ENCODE measurements at places on chromosomes 12 and 14.

- no peak for DNase-seq
These were observed 57.6 kb downstream of the GPR137C start for GRCh38 chr14:52610187-52610586.

DNA sequence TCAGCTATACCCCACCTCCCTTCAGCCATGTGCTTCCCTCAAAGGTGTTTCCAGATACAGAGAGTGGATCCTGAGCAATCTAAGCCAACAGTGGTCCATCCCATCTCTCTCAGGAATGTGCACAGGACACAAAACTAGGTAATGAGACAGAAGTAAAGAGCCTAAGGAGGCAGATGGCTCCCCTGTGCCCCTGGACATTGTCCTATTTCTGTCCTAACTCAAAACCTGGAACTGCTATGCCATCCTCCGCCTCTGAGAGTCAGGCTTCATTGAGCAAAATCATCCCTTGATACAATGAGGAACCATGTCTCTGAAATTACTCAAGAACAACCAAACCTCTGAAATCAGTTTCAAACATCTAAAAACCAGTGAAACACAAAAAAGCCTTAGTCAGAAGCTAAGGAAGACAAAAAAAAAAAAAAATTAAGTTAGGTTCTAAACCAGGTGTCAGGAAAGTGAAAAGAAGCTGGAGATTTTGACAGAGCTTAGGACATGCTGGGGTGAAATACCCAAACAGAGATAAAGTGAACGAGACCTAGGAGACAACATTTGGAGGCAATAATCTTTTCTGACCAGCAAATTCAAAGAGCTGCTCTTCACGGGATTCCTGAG lies 200.3 kb upstream of the PLEKHG7 start:
- DNase-seq, result no peak

GRCh38 chr12:14952299-14952921 lies 9.0 kb downstream of the ARHGDIB start:
- no peak for DNase-seq

DNA sequence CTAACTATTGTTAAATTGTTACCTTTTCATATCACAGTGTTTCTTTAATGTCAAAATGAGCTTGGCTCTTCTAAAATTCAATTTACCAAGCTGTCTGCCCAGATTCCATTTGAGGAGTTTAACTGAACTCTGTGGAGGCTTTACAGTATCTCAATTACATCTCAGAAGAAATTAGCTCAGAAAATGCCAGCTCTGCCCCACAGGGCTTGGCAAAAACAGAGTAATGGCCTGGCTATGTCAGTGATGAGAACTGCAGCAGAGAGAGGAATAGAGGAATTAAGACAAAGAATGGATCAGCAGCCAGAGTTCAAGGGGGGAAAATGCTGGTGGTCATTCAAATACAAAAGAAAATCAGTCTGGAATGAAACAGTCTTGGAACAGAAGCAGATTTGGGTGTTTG lies 15.8 kb upstream of the TMTC1 start:
- no peak for DNase-seq

- no peak for DNase-seq
These were observed 45.6 kb downstream of the FNTB start for GRCh38 chr14:65032319-65032718.

DNA sequence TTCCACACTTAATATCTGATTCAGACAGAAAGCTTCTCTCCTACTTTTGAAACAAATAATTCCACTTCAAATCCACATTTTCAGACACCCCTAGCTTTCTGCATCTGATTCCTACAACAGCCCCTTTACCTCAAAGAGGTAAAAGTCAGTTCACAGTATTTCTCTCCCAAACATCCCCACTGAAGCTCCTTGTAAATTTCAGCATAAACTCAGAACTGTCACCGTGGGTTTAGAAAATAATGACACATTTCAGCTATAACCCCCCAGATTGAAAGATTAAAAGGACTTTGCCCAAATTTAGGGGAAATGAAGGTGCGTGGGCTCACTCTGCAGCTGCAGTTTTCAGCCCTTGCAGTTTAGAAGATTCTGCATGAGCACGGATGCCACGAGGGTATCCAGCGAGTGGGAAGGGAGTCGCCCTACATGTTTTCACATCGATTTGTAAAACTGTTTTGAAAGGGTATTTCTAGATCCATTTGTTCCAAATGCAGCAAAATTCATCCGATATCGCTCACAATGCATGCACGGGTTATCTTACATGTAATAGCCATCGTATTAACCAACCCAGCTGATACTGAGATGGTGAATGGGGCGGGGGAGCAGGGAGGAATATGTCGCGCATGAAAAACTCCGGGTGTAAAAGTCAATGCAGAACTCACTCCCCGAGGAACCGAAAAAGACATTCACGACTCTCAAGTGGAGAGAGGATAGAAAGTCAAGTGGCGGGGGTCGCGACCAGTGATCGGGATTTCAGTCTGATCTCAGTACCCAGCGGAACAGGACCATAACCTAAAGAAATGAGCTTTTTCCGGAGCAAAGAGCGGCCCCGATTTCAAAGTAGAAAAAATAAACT lies 5.0 kb upstream of the CCND2 start:
- peak; percentile 76 for DNase-seq

DNA sequence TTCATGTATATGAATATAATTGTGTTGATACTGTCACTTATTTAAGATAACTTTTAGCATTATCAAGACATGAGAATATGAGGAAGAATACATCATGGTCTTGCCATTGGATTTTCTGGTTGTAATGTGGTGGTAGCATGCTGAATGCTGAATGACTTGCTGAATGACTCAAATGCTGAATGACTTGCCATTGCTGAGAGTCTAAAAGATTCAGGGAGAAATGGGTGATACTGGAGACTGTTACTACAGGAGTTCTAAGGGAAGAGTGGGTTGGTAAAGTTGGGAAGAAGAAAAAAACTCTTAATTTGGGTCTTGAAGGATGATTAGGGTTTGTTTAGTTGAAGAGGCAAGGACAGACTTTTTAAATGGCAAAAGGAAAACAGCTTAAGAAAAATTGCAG lies 72.1 kb upstream of the MANSC4 start:
- DNase-seq, result no peak

DNA sequence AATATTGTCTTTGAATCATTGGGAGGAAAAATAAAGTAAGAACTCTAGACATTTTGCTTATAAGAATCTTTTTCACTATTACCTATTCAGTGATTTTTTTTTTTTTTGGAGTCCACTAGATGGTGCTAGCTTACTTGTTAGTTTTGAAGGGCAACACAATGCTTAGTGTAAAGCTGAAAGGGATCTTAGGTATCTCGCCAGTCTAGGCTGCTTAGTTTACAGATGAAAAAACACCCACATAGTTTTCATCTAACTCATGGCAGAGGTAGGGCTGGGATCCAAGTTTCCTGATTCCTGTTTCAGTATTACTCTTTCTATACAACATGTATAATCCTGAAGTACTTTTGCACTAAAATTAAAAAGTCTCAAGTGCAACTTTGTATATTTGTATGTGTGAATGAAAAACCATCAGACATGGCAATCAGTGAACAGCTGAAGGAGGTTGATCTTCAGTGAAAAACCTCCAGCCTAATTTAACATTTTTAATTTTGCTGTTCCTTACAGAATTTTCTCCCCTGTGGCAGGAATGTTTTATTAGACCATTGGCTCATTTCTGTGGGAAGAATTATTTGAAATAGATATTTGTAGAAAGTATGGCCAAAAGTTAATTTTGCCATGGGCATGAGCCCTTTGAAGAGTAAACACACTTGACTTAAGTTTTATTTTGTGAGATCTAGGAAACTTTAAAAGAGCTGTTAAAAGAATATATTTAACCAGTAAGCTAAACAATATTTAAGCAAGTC lies 40.7 kb downstream of the LRRIQ1 start:
- peak; percentile 82 for DNase-seq

DNA sequence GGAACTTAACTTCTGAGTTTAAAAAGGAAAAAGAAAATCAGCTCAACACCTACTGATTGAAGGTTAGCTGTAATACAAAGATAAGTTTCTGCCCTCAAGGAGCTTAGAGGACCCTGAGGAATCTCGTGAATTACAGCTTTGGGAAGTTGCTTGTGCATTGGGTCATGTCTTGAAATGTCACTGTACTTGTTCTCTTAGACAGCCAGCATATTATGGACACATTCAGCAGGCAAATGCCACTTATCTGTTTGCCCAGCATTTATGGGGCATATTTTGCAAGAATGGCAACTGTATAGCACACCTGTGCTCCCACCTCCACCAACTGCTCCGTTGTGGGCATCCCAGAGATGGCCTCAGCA lies 263.6 kb upstream of the CRY1 start:
- no peak for DNase-seq

- DNase-seq, result no peak
These were observed 5.7 kb upstream of the SYNE3 start for GRCh38 chr14:95522116-95522515.

GRCh38 chr14:37325332-37325731 lies 127.6 kb downstream of the MIPOL1 start:
- no peak for DNase-seq

- peak; percentile 29 for DNase-seq
These were observed 4.4 kb downstream of the ORMDL2 start for GRCh38 chr12:55822228-55822627.

DNA sequence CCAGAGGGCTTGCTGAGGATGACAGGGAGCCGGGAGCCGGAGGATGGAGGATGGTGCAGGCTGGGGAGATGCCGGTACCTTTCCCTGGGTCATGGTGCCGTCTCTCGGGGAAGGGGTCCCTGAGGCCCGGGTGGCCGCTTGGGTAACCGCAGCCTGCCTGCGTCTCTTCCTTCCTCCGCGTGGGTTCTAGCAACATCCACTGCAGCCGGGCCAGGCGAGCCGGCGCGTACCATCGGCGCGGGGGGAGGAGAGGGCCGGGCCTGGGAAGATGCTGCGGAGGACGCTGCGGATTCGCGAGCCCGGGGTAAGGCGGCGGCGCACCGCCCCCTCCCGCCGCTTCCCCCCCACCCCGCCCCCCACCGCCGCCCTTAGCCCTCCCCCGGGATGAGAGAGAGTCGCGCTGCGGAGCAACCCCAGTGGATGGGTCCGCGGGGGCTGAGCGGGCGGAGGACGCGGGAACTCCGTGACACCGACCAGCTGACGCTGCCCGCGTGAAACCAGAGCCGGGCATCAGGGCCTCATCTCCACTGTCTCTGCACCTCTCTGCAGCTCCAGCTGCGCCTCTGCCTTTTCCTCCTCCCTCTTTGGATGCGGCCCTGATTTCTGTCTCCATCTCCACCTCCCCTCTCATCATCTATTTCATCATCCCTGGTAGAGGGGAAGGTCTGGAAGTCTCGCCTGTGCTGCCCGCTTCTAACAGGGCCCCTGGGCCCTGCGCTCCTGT lies at the start of gene FAIM2:
Gene FAIM2 (minus strand): TSS at position 201 of the 724 bp plus-strand sequence. CDS start 108 bp downstream, at position 93.
- DNase-seq, result peak; percentile 83

DNA sequence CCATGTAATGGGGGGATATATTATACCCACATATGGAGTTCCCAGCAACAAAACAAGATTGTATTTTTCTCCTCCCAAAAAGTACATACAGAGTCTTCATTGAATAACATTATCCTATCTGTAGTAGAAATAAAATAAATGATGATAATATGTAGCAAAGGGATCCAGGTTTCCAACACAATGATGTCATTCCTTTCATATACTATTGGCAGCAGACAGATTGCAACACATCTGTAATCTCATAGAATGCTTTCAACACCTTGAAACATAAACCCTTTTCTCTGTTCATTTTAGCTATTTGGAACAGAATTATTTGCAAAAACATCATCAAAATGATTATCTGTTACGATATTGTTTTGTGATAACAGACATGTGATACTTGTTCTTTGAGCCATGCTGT lies 317.6 kb downstream of the DPF3 start:
- DNase-seq, result peak; percentile 28

- DNase-seq, result no peak
These were observed 12.5 kb upstream of the KRT80 start for GRCh38 chr12:52204095-52204930.

GRCh38 chr14:70173569-70173968 lies 15.2 kb downstream of the SLC8A3 start:
- DNase-seq, result no peak

DNA sequence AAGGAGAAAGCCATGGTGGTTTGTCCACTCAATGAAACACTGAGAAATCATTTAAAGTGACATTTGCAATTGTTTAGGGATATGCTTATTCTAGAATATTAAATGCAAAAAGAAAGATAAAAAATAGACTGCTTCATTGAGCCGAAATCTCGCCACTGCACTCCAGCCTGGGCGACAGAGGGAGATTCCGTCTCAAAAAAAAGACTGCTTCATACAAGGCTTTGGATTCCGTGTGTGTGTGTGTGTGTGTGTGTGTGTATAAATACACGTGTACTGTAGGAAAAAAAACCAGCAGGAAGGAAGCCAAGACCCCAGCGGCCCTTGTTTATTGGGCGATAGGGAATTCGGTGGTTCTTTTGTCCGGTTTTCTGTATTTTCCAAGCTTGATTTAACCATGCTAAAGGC lies 3.2 kb upstream of the ZNF839 start:
- DNase-seq, result peak; percentile 87

DNA sequence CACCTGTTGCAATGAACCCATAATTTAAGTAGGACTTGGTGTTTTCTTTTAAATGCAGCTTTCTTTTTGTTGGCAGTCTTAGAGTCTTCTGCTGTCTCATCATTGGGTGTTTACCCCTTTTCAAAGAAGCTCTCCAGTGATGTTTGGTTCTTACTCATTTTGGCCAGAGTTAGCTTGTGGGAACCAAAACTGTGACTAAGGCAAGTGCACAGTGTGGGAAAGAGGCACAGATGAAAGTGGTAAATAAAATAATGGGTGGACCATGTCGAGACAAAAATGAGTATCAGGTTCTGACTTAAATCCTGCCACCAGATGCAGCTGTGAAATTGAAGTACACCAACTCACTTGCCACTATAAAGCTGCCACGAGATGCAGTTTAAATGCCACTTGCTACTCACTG lies 615.4 kb upstream of the MIS18BP1 start:
- DNase-seq, result no peak

DNA sequence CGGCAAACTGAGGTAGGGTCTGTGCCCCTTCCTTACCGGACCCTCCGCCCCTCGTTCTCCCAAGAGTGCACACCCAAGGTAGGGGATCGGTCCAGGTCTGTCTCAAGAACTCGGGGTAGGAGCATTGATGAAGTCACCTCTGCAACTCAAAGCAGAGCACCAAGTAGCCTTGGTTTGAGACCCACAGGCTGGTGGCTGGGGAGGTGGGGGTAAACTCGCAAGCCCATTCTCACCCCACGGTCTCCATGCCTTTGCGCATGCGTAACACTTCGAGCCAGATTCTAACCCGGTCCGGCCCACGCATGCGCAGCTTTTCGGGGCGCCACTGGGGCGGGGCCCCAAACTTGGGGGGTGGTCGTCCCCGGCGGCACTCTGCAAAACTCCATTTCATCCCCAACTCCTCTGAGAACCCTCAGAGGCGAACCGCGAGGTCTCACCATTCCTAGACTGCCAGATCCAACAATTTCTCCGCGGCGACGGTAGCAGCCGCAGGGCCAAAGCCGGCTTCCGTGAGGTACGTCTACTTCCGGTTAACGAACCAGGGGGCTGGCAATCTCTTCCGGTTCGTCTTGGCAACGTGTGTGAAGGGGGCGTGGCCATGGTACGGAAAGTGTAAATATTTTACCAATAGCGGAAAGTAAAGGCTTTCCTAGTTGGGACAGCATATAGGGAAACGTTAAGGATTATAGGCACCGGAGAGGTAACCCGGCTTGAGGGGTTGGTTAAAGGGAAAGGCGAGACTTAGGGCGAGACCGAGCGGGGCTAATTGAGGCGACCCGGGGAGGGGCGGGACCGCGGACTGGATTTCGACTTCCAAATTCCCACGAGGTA lies at the start of gene MCRS1:
Gene MCRS1 (minus strand): TSS at position 532 of the 831 bp plus-strand sequence. CDS start 1,411 bp downstream, outside the sequence.
- DNase-seq, result peak; percentile 91

- no peak for DNase-seq
These were observed 92.5 kb downstream of the BBS10 start for GRCh38 chr12:76255692-76256091.

GRCh38 chr12:57055824-57056223 lies 5.9 kb upstream of the MYO1A start:
- DNase-seq, result no peak

- DNase-seq, result no peak
These were observed 1485.4 kb upstream of the TMEM132C start for GRCh38 chr12:126781593-126781992.
